NB4 (cell line): ENCODE measurements at places on chromosomes 6 and 20.

GRCh38 chr20:22928679-22929078 is 106.4 kb upstream of the SSTR4 start:
- DNase-seq: no peak

GRCh38 chr6:42013134-42013516 is 37.2 kb upstream of the TAF8 start:
- no peak for DNase-seq

GRCh38 chr6:87858440-87858839 is 156.4 kb upstream of the AKIRIN2 start:
- DNase-seq: no peak

- DNase-seq: no peak
Observed at GRCh38 chr6:43897571-43898302, 127.7 kb downstream of the VEGFA start.

DNA sequence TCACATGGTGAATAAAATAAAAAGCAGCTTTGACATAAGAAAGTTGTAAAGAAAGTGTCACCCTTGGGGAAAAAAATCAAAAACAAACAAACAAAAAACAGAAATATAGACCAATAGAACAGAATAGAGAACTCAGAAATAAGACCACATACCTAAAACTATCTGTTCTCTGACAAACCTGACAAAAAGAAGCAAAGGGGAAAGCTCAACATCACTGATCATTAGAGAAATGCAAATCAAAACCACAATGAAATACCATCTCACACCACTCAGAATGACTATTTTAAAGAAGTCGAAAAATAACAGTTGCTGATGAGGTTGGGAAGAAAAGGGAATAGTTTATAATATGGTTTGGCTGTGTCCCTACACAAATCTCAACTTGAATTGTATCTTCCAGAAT is 159.1 kb downstream of the TINAG start:
- DNase-seq: no peak

- no peak for DNase-seq
Observed at GRCh38 chr6:123965894-123966293, 162.2 kb downstream of the NKAIN2 start.

GRCh38 chr20:54255157-54255556 is 47.3 kb downstream of the PFDN4 start:
- no peak for DNase-seq

GRCh38 chr6:45132059-45132458 is 196.1 kb upstream of the RUNX2 start:
- DNase-seq: no peak

DNA sequence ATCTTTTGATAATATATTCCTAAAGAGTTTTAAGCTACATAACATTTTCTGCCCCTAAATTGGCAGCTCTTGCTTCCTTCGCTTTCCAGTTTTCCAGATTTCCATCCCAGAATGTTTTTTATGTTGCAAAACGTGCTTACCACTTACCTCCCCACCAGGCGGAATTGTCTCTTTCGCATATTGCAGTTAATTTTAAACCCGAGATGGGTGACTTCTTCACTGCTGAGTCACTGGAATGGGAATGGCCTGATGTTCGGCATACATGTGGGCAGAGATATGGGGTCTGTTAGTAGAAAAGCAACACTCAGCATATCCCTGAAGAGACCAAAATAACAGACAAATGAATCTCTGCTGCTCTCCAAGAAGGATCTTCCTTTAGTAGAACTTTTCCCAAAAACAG is 491.2 kb downstream of the PREX1 start:
- DNase-seq: no peak

GRCh38 chr6:154441995-154442310 is 68.5 kb downstream of the CNKSR3 start:
- DNase-seq: no peak

- DNase-seq: peak; percentile 74
Observed at GRCh38 chr20:57089699-57090144, 176.7 kb downstream of the BMP7 start.

DNA sequence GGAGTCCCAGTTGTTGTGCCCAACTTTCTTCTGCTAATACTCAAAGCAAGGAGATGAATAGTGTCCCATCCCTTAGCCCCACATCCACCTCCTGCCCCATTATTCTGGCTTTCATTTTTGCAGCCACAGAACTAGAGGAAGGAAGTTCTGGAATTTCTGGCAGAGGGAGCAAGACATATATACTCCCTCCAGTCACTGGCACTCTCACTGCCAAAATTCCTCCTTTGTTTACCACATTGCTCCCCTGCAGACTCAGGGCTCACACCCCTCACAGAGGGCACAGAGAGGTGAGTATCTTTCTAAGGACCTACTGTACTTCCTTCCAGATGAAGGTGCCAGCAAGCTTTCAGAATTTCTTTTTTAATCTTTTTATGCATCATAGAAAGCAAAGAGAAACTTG is 168.0 kb upstream of the ID4 start:
- DNase-seq: no peak

DNA sequence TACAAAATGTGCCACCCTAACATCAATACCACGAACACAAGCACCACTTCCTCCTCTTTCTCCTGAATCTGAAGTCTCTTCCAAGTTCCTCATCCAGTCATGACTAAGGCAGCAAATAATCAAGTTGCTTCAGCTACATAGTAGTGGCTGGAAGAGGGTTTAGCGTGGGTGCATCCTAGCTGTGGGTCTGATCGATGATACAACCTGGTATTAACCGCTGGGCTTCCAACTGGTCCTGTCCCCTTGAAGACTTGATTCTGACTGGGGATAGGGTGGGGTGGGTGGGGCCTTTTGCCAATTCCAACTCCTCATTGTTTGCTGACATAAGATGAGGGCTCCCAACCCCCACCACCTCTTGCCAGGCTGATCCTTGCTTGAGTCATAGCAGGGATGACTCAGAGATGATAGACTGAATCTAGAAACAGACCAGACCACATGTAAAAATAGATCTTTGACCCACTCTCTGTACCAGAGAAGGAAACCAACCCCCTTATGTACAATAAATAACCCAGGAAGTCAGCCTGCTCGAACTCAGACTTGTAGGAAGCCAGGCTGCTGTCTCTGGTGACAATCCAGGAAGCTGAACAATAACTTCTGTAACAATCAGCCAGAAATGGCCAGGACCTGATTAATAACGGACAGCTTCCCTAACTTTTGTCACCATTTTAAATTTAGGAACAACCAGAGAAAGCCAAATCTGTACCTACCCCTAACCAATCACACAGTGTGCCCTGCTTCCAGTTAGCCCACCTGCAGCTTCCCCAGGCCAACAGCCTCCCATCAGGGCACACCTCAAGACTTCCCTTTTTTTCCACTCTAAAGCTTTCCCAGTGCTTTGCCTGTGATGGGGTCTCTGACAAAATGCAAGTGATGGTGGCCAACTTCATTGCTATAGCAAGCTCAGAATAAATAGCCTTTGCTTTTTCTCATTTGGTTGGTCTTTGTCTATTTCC is 68.9 kb upstream of the FAM184A start:
- peak; percentile 94 for DNase-seq

GRCh38 chr6:81859884-81860283 is 107.4 kb upstream of the TENT5A start:
- DNase-seq: peak; percentile 19

DNA sequence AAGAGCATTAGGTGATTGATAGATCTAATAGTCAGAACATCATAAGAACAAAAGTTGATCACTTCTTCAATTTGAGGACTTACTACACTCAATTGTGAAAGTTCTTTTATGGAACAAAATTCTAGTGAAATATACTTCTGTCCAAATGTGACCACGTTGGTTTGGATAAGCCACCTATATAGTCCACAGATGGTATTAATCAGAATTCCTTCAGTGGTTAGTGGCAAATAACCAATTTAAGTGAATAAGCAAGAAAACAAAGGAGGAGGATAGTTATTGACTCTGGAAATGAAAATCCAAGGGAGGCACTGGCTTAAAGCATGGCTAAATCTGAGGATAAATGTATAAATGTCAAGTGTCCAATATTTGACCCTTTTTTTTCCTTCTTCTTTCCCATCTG is 268.5 kb upstream of the MARCKS start:
- DNase-seq: no peak

DNA sequence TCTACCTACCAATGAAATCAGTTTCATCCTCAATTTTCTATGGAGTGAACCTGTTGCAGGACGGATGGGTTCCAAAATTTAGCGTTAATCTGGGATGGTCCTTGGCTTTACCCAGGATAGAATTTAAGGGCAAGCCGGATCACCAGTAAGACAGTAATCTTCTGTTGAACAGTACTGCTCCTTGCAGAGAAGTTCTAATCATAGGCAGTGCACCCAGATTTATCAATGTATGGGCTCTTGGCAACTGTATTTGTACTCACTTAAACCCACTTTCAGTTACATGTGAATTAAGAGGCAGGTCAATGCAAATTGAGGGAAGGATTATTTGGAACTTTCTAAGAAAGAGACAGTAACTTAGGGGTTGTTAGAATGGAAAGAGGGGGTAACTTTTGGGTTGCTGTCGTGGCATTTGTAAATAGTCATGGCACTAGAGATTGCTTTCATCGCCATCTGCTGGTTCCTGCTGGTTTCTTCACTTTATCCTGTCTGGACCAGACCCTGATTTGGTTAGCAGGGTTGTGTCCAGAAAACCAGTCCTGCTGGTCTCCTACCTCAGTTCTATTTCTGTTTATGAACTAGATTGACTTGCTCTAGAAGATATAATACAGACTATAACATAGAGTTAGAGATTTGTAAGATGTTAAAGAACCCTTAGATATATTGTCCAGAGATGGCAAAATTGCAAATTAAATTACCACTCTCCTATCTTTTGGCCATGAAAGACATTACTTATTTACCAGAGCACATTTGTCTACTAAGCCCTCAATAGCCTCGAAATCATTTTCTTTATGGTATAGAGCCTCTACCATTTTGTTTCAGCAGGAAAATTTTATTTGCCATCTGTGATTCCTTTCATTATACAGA is 646.3 kb downstream of the UTRN start:
- DNase-seq: peak; percentile 34

DNA sequence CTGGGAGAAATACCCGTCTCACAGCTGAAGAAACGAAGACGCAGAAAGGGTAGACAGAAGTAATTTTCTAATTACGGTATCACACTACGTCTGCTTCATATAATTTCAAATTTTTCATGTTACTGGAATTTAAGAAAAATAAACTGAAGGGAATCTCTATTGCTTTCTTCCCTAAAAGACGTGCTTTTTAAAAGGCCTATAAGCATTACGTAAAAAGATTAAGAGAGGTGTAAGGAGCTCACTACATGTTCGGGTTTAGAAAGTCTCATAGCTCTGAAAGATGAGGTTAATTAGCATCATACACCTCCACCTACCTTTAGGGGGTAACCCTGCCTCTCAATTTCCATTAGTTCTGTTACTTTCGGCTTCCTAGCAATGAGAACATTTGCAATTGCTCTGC is 787 bp upstream of the PLAGL1 start:
- no peak for DNase-seq

- peak; percentile 51 for DNase-seq
Observed at GRCh38 chr20:884983-885952, 30.9 kb downstream of the ANGPT4 start.

DNA sequence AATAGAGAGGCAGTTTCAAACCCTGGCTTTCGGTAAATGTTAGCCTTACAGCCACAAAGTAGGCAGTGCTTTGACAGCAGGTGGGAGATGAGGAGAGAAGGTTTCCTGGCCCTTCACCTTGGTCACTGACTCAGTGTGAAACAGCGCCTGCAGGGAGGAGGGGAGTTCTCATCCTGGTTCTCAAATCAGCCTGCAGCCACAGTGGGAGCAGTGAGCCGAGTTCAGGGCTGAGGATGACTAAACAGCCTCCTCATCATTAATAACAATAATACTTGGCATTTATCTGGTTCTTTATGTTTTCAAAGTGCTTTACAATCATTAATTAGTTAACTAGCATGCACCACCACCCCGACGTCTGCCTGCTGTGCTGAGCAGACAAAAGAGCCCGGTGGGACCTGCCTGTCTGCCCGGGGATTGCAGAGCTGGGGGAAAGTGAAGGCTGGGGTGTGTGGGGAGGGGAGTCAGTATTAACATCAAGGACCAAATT is 59.6 kb downstream of the PRDM1 start:
- DNase-seq: no peak

DNA sequence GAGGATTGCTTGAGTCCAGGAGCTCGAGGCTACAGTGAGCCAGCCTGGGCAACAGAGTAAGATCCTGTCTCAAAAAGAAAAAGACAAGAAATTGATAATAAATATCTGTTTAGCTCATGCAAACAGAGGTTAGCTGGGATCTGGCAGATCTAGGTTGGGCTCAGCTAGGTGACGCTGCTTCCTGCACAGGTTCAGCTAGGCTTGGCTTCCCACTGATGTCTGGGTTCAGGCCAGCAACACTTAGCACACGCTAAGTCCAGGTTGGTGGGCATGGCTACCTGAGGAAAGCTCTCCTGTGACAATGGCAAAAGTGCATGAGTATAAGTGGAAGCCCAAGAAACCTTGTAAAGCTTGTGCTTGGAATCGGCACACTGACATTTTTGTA is 48.7 kb downstream of the RIN2 start:
- no peak for DNase-seq

DNA sequence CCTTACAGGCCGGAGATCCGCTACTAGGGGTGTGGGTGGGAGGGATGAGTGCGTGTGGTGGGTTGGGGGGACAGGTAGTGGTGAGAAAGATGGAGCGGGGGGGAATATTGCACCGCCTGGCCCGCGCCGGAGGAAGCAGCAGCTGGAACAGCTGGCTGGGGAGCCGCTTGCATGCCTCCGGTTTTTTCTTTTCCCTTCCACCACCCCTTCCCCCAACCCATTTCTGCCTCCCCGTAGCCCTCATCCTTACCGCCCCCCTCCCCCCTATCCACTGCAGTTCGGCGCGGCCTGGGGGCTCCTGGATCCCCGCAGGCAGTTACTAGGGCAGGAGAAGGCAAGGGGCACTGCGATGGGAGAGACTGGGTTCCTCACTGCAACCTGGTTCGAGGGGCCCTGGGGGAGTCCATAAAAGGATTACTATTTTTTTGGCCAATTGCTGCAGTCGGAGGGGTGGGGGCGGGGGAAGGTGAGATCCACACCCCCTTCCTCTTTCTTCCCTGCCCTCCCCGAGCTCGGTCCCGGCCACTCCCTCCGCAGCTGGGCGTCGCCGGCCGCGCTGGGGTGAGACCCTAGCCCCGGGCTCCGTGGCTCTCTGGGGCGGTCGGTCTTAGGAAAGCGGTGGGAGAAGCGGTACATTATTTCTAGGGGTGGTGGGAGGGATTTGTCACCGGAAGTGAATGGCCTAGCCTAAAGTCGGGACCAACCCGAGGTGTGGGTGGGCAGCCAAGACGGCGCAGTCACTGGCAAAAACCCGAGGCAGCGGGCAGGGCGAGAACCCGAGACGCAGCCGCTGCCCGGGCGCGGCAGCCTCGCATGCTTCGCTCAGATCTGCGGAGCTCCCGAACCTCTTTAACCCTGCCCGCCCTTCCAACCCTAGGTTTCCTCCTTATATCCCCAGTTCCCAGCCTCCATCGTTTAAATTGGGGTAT is 824 bp upstream of the TBCC start:
- peak; percentile 98 for DNase-seq
